ENCODE measurements at places on chromosomes 6 and 20. TPM values are rescaled to one million over a fixed set of nuclear protein-coding genes. Genes with fewer than 3 reads are reported as not detected.

The PHACTR3 gene
- total RNA-seq = 22.4 TPM

The ZSCAN23 gene
- total RNA-seq = 12.5 TPM

The GMPR gene
- total RNA-seq = 0.16 TPM

The SENP6 gene
- 96.5 TPM for total RNA-seq

The RFX6 gene
- not detected for total RNA-seq

The NT5E gene
- 0.28 TPM for total RNA-seq

The MPC1 gene
- total RNA-seq = 32.6 TPM

The MCM3 gene
- 210 TPM for total RNA-seq

The NFATC2 gene
- 2.0 TPM for total RNA-seq

The ZC2HC1B gene
- total RNA-seq = not detected

The ACTL10 gene
- 0.75 TPM for total RNA-seq

The YTHDF1 gene
- total RNA-seq = 59.0 TPM

The ENPP3 gene
- total RNA-seq = 0.14 TPM

The PNLDC1 gene
- 0.49 TPM for total RNA-seq

The LHFPL5 gene
- total RNA-seq = not detected

The PSMB8 gene
- 1.7 TPM for total RNA-seq

The BTNL2 gene
- not detected for total RNA-seq

The CCN2 gene
- 24.2 TPM for total RNA-seq

The PRKN gene
- total RNA-seq = 3.2 TPM

The CPXM1 gene
- 200 TPM for total RNA-seq

The CALHM4 gene
- not detected for total RNA-seq

Data from neural crest cell (in vitro differentiated cells).